ENCODE measurements at places on chromosomes 3 and 15.

- DNase-seq, result no peak
These were observed 192.8 kb upstream of the THBS1 start for GRCh38 chr15:39388118-39388517.

DNA sequence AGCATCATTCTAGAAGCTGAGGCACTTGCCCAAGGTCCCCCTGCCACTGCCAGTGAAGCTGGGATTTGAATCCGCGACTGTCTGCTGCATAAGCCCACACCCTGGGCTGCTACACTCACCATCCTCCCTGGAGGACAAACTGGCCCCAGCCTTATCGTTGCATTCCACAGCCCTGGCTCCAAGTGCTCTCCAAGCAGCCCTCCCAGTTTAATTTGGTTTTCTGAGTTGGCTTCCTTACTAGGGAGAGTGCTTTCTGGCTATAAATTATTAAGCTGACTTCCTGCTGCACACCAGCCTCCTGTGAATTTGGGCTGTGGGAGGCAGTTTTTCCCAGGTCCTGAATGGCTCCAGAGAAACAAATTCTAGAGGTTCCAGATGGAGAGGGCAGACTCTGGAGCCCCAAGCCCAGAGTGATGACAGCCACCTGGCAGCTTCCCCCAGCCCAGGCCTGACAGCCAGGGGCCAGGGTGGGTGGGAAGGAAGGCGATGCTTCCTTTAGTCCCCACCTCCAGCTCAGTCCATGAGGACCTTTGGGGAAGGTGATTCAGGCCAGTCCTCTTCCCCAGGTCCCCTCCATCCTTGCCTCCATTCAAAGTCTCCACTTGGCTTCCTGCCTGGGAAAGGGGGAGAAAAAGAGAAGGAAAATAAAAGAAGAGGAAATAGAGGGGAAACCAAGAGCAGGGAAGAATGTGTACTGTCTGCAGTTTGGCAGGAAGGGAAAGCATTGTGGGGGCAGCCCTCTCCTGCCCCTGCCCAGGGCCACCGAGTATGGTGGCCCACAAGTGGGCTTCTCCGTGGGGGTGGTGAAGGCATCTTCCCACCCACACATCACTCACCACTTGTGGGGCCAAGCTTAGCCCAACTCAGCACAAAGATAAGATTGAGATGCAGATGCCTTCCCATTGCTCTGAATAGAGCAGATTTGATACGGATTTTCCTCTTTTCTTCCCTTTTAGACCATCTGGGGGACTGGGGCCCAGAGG is 69.6 kb downstream of the SEMA5B start:
- no peak for DNase-seq

DNA sequence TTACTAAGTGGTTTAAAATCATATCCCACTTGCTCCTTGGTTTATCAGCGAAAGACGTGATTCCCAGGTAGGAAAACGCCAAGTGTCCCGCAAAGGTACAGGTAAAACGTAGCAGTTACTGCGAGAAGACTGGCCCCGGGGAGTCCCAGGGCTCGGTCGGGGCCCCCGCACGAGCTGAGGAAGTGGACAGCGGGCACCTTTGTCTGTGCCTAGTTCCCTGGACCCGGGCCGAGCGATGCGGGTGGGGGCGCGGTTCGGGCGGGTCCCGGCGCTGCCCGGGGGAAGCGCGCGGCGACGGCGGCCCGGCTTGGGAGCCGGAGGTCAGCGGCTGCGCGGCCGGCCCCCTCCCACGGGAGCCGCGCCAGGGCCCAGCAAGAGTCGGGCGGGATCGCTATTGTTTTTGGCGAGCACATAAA is 864 bp upstream of the NEO1 start:
- DNase-seq, result no peak

DNA sequence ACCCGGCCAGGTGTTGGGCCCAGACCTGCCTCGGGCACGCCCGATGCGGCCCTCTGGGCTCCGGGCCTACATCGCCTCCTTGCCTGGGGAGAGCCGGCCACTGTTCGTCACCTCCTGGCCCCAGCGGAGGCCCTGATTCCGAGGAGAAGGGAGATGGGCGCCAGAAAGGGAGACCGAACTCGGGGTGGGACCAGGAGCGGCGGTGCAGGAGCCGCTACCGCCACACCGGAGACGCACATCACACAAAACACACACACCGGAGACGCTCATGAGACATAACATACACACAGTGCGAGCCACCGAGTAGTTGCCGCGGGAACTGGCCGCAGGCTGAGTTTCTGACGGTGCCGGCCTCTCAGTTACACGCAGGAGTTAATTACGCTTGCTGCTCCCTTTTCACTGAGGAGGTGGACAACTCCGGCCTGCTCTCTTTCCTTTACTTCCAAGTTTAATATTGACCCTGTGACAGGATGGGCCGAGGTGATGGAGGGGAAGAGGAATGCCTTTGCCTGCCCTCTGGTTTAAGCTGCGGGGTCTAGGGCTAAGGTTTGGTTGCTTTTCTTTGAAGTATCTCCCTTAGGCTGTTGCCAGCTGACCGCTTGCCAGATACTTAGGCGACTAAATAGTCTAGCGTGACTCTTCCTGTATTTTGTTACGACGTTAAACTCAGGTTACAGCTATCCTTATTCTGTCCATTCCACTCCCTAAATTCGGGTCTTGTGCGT is 570 bp downstream of the PCNP start:
- DNase-seq, result peak; percentile 49

DNA sequence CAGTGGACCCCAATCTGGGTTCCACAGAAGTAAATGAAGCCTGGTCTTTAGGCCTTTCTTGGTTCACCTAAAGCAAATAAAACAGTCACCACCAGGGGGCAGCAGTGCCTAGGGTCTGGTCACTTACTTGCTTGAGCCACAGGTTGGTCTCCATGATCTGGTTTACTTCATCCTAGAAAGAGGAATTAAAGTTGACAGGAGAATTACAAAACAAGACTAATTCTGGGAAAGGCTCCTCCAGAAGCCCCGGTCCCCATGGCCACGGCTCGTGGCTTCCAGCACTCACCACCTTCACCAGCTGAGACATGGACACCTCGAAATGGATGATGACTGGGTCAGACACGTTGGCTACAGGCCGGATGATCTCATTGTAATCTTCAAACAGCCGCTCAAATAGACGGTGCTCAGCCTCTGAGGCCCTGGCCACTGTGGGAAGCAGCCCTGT is 2.3 kb downstream of the CHRNA3 start:
- DNase-seq, result peak; percentile 80

DNA sequence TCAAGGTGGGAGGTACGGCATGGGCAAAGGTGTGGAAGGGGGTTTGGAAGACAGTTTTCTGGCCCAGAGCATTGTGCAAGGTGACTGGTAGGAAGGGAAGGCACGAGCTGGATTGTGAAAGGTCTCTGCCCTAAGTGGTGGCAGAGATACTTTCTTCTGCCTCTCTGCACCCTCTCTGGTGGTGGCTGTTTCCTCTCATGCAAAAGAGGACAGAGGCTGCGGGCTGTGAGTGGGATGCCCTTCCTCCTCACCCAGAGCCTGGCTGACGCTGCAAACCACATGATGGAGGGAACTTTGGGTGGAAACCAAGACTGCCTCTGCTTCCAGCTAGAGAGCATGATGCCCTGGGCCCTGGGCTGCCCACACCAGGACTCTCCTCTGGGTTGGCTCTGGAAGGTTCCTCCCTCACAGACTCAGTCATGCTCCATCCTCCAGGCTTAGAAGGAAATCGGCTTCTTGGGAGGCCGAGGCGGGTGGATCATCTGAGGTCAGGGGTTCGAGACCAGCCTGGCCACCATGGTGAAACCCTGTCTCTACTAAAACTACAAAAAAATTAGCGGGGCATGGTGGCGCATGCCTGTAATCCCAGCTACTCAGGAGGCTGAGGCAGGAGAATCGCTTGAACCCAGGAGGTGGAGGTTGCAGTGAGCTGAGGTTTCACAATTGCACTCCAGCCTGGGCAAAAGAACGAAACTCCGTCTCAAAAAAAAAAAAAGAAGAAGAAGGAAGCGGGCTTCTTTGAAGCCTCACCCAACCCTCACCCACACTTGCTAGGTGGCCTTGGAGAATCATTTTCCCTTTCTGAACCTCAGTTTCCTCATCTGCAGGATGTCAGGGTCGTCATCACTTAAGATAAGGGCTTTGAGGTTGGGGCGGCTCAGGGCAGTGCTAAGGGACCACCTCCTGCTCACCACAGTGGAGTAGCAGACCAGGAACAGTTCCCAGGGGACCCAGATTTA is 8.3 kb downstream of the PSTPIP1 start:
- peak; percentile 68 for DNase-seq
